Naive thymus-derived CD8-positive, alpha-beta T cell (primary cell): ENCODE measurements at places on chromosomes 11 and 22. TPM values are rescaled to one million over a fixed set of nuclear protein-coding genes. Genes with fewer than 3 reads are reported as not detected.

DNA sequence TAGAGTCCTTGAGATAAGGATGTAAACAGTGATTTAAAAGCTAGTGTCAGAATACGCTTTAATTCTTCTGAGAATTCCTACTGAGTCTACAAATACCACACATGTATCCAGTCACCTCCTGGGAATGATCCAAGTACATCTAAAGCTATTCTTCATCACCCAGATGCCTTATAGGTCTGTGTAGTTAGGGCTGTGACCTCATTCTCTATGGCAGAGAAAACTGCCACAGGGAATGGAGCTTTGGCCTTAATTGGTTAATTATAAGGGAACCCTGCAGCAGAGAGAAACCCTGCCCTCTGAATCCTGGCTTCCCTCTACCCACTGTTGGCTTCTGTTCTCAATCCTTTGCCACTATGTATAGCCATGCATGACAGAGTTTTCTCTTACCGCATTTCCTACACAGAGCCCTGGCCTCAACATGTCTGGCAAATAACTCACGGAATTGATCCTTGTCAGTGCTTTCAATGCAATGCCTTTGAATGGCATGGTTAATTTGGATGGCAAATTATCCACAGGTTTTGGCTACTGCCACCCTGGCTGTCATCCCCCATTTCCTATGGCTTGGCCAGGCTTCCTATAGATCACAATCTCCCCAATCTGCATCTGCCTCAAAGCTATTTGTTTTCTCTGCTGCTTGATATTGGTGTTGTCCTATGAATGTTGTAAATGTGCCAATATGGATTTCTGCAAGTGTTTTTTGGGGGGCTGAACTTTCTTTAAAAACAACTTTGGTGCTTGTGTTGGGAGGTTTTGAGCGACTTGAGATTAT, 2.9 kb downstream of the DIXDC1 start:
- H3K27me3 ChIP-seq: no peaks in the 10 kb centered on the region
- H3K4me1 ChIP-seq: peaks cover 54% of the 10 kb centered on the region
- H3K4me3 ChIP-seq: no peak overlapping the region
- no peak overlapping the region for H3K27ac ChIP-seq
- DNase-seq: no peak

DNA sequence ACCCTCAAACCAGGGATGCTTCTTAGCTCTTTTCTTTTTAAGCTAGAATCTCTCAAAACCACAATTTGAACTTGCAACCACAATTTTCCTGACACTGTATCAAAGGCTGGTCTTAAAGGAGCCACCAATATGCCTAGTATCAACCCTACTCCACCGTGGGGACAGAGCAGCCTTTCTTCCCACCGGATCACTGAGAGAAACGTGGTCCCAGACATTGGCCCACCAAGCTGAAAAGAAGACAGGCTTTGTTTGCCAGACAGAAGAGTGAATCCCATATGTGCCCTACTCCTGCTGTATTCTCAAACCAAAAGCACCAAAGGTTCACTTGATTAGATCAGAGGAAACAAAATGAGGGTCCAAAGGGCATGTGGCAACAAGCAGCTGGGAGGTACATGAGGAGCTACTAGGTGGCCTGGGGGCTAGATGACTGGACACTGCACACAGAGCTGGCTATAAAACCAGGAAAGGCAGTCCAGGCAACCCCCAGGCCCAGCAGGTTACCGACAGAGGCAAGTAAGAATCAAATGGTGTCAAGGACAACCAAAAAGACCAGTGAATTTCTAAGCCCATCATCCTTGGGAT, 3.6 kb upstream of the VWCE start:
- DNase-seq: no peak
- no peak overlapping the region for H3K4me3 ChIP-seq
- peaks cover under 1% of the 10 kb centered on the region for H3K27me3 ChIP-seq
- H3K36me3 ChIP-seq: peaks cover 18% of the 10 kb centered on the region
- no peak overlapping the region for H3K27ac ChIP-seq
- peaks cover 36% of the 10 kb centered on the region for H3K4me1 ChIP-seq

DNA sequence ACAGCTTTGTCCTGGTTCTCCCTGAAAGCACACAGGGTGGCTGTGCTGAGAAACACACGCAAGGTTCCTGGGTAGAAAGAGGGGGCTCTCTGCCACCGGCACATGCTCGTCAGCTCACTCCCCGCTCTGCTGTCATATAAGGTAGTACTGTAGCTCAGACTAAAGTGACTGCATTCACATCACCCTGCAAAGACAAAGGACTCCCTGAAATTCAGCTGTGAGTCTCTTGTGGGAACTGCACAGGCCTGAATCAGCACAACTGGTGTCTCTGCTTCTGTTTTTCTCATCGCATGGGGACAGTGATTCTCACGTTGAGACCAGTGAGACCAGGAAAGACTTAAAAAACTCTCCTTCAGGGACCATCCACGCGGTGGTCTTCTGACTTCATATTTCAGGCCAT, 124.1 kb upstream of the BID start:
- peaks cover 6% of the 10 kb centered on the region for H3K36me3 ChIP-seq
- no peaks in the 10 kb centered on the region for H3K27me3 ChIP-seq
- H3K4me1 ChIP-seq: peaks cover 7% of the 10 kb centered on the region
- no peak overlapping the region for H3K27ac ChIP-seq
- DNase-seq: no peak

DNA sequence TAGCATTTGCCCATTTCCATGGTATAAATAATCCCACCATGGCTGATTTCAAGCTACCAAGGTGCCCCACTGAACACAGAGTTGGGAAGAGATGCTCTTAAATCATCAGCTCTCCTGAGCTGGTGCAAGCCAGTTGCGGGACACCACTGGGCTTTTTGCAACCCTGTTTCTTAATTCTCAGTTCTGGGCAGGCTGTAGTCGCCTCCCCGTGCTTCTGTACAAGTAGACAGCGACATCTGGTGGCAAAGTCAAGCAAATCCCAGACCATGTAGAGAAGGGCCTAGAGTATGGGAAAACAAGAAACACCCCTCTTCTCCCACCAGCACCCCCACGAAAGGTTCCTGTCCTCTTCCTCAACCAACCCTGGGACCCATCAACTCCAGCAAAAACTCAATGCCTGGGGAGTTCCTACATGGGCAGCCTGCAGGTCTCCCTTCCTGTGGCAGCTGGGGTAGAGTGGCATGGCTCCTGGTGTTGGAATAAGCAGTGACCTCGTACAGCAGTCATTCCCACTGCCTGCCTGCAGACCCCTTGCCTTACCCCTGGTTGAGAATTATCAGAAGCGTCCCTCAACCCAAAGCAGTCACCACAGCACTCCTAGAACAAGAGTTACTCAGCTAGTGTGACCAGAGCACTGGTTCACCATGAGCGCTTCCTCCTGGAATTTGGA, 68.4 kb downstream of the IGLL5 start:
- no peak overlapping the region for H3K4me3 ChIP-seq
- no peak overlapping the region for H3K27ac ChIP-seq
- peaks cover 5% of the 10 kb centered on the region for H3K36me3 ChIP-seq
- DNase-seq: peak; percentile 51

The HTR3A gene
- not detected for total RNA-seq
